ENCODE measurements at places on chromosomes 5 and 9.

- DNase-seq: no peak
These were observed 28.5 kb upstream of the CETN3 start for GRCh38 chr5:90438100-90438499.

DNA sequence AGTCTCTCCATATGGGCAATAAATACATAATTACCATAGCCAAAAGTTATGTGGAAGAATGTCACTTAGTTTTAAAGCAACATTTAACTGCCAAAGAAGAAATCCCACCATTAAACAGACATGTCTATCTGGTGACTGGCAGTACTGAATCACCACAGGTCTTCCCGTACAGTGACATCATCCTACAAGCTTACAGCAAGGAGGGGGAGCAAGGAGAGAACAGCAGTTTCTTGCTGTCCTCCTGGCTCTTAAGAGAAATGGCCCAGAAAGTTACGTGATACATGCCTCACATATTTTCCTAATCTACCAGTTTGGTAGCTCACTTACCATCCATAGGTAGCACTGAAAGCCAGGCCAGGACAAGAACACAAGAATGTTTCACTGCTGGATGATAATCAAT lies 671.0 kb downstream of the DMRTA1 start:
- DNase-seq: peak; percentile 39

- peak; percentile 57 for DNase-seq
These were observed 902 bp downstream of the HABP4 start for GRCh38 chr9:96450613-96451528.

- peak; percentile 54 for DNase-seq
These were observed 49.9 kb downstream of the LRRTM2 start for GRCh38 chr5:138824924-138825863.

DNA sequence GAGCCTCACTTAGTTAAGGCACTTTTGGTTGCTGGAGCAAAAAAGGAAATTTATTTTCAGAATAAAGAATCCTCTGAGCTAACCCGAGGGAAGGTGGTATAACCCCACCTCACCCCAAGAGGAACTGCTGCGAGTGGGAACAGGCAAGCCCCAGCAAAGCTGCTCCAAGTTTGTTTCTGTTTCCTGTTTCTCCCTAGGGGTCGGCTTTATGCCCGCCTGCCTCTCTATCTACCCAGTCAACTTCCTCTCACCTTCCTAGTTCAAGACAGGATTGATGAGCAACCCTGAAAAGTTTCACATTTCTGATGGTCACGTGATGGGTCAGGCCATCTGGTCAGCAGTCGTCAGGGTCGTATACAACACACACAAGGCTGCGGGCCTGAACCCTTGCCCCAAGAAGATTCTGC lies 31.1 kb downstream of the TRIO start:
- DNase-seq: peak; percentile 80

- DNase-seq: no peak
These were observed 26.6 kb upstream of the ZBTB34 start for GRCh38 chr9:126833710-126834345.

DNA sequence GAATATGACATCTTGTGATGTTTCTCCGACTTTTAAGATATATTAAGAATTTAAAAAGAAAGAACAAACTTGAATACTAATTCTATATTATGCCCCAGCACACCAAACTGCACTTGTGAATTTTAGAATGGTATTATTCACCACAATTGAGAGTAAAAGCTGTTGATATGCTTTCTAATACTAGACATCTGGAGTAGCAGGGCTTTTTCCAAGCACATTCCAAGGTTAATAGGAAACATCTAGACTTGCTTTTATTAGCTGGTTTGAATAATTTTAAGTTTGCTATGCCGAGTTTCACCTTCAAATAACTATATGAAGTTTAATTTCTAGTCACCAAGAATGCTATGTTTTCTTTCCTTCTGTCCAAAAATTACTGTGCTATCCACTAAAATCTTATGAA lies 13.5 kb downstream of the NREP start:
- no peak for DNase-seq

DNA sequence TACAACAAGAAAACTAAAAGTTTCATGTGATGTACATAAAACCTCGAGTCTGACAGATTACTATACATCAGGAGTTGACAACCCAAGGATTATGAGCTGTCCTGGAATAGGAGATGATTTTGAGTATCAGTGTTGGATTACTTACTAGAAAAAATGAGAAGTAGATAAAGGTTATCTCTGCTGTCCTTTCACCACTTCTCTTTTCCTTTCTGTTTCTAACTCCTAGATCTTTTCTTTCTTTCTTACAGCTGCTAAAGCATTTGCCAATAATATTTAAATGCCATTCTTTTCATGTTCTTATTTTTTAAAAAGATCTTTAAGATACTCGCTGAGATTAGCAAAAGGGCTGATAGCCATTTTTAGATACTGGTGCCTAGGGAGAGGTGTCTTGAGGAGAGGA lies 14.8 kb downstream of the RBM27 start:
- DNase-seq: no peak

- peak; percentile 51 for DNase-seq
These were observed 141.4 kb downstream of the EBF1 start for GRCh38 chr5:158958021-158958994.

- peak; percentile 75 for DNase-seq
These were observed 26.0 kb downstream of the TPD52L3 start for GRCh38 chr9:6354072-6354686.

- DNase-seq: no peak
These were observed 33.6 kb downstream of the LRRTM2 start for GRCh38 chr5:138841531-138841930.

DNA sequence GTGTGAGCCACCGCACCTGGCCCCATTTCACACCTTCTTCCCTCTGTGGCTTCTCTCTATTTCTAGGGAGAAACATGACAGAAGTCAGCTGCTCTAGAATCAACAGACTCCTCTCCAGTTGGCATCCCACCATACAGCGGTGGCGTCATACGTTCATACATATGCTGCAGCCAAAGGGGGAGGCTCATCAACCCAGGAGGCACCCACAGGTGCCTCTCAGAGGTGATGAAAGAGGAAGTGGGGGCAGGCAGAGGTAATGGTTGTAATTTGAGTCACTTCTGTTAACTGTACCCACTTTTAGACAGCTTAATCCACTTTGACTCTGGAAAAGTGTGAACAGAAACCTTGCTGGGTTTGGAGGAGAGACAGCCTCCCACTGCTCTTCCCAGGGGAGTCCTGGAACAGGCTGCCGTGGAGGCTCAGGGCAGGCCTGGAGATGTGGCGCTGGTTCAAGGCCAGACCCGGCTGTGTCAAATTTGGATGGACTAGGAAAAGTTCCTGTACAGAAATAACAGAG lies 47.3 kb upstream of the SUB1 start:
- DNase-seq: no peak

Data from mesenchymal stem cell (in vitro differentiated cells and primary cell).